ENCODE measurements at places on chromosomes 2 and 18. TPM values are rescaled to one million over a fixed set of nuclear protein-coding genes. Genes with fewer than 3 reads are reported as not detected.

The ARHGAP25 gene
- 0.52 TPM for total RNA-seq

The SCN3A gene
- total RNA-seq: 0.39 TPM

DNA sequence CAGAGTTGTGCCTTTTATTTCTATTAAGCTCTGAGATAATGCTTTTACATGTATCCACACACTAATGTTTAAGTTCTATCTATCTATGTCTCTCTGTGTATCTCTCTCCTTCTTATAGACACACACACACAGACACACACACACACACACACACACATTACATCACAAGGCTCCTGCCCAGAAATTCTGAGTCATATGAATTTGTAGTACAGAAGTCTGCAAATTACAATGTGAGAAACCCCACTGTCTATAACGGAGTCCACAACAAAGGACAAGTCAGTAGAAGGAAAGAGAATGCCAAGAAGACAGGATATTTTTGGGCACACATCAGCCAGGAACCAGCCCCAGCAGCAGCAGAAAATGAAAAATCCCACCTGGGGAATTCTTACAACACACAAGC lies 142.4 kb downstream of the EN1 start:
- no peak for DNase-seq

DNA sequence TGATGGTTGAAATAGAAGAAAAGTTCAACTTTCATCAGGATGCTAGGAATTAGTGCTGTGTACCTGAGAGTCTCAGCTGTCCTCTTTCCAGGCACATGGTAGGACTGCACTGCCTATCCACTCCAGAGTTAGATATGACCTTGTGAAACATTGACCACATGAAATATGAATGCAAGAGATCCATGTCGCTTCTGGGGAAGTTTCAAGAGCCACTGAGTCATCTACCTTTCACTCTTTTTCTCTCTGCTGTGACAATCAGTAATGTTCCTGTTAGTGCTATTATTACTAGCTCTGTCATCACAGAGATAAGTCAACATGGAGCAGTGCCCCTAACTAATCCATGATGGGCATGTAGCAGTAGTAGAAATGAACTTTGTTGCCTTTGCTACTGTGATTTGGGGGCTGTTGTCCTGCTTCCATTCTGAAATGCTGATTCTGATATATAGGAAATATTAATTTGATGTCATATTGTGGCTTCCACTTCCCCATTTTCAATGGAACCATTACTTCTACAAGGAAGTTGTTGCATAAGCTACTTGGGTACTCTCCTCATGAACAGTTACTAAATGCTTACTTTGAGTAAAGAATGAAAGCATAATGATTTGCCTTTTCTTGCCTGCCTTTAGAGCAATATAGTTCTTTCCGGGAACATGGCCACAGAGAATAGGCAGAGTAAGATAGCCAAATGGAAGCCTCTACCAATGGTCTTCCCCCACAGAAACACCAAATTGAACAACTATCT lies 192.8 kb upstream of the ZNF521 start:
- DNase-seq: no peak

The NEURL3 gene
- total RNA-seq: 1.1 TPM

Measured in M059J (cell line).